ENCODE measurements at places on chromosomes 1 and 21. TPM values are rescaled to one million over a fixed set of nuclear protein-coding genes. Genes with fewer than 3 reads are reported as not detected.

ATP6V1G3 gene
- total RNA-seq = not detected

- DNase-seq = no peak
Measured at GRCh38 chr21:39041816-39042215, 141.4 kb downstream of the PSMG1 start.

DNA sequence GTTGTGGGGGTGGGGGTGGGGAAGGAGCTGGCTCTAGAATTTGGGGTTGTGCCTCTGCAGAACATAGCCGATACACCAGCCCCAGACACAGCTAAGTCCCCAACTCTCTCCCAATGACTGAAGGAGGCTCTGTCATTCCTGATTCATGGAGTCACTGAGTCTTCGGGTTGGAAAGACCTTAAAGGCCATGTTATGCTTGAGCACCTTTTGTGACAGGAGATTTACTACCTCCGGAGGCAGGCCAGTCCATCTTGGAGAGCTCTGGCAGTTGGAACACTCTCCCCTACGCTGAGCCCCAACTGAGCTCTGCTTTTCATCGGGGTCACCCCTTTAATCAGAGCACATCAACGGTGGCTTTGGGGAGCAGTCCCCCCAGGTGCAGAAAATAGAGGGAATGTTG lies 284.4 kb upstream of the GJB5 start:
- DNase-seq = no peak

- peak; percentile 38 for DNase-seq
Measured at GRCh38 chr1:221740993-221741702, 741 bp downstream of the DUSP10 start.

GRCh38 chr1:77333501-77333900 lies 51.7 kb downstream of the AK5 start:
- no peak for DNase-seq

PTGFR gene
- 0.68 TPM for total RNA-seq

DNA sequence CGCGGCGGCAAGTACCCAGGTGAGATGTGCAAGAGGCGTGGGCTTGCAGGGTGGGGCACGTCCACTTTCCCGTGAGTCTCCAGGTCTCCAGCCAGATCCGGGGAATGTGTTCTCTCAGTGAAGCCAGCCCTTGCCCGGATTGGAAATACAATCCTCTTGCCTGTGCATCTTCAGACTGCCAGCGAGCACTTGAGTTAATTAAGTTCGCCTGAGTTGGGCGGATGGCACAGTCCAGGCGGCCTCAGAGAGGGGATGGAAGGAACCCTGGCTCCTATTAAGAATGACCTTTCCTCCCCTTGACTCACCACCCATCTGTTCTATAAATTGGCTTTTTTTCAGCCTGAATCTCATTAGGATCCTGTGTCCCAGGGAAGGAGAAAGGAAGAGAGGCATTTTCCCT lies 33.3 kb upstream of the CNTN2 start:
- DNase-seq = no peak

Data from thyroid gland (tissue), 4 donors.